Neural cell (in vitro differentiated cells): ENCODE measurements at places on chromosomes 7 and 10. TPM values are rescaled to one million over a fixed set of nuclear protein-coding genes. Genes with fewer than 3 reads are reported as not detected.

NRCAM gene
- 81.1 and 90.9 TPM in 2 replicates for polyA plus RNA-seq

ZSCAN25 gene
- polyA plus RNA-seq: 12.1 and 12.2 TPM in 2 replicates

PON1 gene
- 0.25 TPM in 1 of 2 replicates, not detected in the other for polyA plus RNA-seq

APBB1IP gene
- polyA plus RNA-seq: not detected in 2 replicates

GARIN1A gene
- 1.7 and 2.8 TPM in 2 replicates for polyA plus RNA-seq

MARVELD1 gene
- 2.3 and 2.4 TPM in 2 replicates for polyA plus RNA-seq

MUC3A gene
- polyA plus RNA-seq: not detected in 2 replicates

COX15 gene
- polyA plus RNA-seq: 42.3 and 43.7 TPM in 2 replicates
